Stimulated activated CD4-positive, alpha-beta T cell treated with anti-CD3 and anti-CD28 coated beads, Interleukin-12 subunit alpha, Interleukin-12 subunit beta, amount 100 ng/mL, for 48 hours (primary cell): ENCODE measurements at places on chromosomes 16 and 17.

DNA sequence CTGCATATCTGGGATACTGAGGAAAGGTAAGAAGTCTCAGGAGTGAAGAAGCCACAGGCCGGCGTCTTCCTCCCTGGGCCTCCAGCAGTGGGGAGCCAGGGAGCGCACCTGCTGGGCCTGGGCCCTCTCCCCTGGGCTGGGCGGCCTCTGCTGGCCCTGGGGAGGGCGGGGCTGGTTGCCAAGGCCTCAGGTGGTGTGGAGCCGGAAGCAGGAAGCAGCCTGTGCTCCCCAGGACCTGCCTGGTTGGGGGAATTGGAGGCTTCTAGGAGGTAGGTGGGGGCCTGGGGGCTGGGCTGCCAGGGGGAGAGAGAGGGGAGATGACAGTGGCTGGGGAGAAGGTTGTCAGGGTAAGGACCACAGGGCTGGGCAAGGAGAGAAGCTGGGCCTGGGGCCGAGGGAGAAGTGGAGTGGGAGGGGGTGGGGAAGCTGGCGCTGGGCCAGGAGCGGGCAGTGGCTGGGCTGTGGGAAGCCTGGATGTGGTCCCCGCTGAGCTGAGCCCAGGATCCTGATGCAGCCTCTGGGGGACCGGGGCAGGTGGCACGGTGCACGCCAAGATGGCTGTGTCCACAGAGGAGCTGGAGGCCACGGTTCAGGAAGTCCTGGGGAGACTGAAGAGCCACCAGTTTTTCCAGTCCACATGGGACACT lies at the start of gene SMIM22:
SMIM22 (plus strand) TSS at position 189 of the 647 bp plus-strand sequence; CDS start at position 555, 366 bp downstream.
- DNase-seq: no peak

DNA sequence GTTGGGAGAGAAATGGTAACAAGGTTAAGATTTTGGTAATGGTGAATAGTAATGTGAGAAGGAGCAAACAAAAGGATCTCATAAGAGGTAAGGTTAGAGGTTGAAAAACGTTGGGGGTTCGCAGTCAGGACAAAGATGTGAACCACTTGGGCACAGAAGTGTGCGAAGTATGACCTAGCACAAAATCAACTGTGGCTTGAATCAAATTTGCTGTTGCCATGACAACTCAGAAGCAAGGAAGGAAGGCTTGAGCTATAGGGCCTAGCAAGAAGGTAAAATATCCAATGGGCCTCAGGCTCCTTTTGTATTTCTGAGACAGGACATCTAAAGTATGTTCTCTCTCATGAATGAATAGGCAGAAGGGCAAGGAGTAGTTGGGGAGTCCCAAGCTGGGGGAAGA lies 24.5 kb upstream of the TEKT1 start:
- no peak for DNase-seq

GRCh38 chr17:37221865-37222264 lies 153.9 kb upstream of the C17orf78 start:
- DNase-seq: no peak

GRCh38 chr17:37841232-37841631 lies 83.0 kb upstream of the TBC1D3K start:
- no peak for DNase-seq

DNA sequence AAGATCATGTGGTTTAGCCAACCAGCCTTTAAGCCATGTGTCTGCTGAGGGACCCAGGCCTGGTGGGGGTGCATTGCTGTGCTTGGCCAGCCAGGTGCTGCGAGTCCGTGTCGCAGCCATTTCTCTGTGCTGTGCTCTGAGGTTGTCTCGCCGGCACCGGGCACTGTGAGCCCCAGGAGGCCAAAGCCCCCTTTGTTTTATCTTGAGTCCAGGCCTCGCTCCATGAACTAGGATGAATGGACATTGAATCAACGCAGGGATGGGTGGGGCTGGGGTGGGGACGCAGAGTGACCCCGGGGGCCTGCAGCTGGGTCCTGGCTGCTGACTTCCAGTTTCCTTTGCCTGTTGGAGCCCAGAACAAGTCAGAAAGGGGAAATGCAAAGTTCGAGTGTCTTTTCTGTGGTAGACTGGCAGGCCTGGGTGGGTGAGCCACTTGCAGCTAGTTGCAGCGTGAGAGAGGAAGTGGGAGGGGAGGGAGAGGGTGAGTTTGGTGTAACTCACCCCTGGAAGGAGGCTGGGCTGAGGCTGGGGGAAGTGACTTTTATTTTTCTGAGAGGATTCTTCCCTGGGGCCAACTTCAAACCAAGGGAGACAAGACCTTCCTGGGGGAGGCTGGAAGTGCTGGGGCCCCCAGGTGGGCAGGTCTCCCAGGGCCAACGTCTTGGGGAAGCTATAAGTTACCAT lies 324.7 kb downstream of the SEC14L1 start:
- DNase-seq: no peak

GRCh38 chr16:87764600-87765472 lies 950 bp downstream of the KLHDC4 start:
- no peak for DNase-seq

DNA sequence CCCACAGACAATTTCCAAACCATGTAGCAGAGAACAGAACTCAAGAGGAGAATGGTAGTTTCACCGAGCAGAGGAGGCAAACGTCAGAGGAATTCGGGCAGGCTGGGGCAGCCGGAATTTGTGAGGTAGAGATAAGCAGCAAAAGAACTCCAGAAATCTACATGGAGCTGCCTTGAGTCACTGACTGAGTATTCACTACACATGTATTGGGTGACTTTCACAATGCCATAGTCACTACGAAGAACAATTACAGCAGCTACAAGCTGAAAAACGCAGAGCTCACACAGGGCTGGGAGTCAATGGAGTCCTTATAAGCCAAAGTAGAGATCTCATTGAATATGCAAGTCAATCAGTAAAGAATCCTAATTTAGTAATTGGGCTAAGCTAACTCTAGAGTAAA lies 13.4 kb downstream of the CMC2 start:
- no peak for DNase-seq
